Right atrium auricular region (tissue), 2 donors: ENCODE measurements at places on chromosomes 1 and 21. TPM values are rescaled to one million over a fixed set of nuclear protein-coding genes. Genes with fewer than 3 reads are reported as not detected.

- DNase-seq = no peak
Measured at GRCh38 chr21:31299291-31300147, 44.5 kb downstream of the TIAM1 start.

C4BPA gene
- 3.6 TPM for total RNA-seq

DNA sequence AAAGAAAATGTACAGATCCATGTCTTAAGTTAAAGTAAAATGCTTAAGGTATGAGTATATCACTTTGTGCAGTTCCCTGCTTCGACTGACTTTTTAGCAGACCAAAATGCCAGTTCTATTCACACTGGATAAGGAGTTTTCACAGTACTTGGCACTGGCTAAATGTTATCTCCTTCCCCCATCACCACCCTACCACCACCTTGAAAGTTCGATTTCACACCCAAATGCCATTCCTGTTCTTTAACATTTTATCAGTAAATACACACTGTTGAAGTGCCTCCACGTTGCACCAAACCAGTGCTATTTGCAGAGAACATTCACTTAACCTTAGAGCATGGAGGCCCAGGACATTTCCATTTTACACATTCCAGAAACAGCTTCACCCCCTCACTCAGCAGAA lies 100.0 kb downstream of the URB2 start:
- no peak for DNase-seq

DNA sequence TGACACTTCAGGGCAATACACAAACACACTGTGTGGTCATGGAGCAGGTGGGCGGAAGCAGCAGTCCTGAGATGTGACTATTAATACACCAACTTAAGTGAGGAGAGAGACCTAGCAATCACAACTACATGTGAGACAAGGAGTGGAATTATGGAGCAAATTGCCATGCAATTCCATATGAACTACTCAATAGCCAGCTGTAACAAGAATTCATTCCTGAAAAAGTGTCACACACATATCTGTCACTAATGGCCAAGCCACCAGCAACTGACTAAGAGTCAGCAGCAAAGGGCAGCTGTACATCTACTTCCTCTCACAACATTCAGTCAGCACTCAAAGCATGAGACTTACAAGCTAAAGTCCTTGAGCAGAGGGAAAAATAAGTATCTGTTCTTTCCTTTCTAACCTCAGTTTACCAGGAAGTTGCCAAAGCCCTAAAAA lies 46.2 kb downstream of the GPR3 start:
- no peak for DNase-seq

- DNase-seq = no peak
Measured at GRCh38 chr1:95023399-95024043, 49.2 kb downstream of the ALG14 start.

DNA sequence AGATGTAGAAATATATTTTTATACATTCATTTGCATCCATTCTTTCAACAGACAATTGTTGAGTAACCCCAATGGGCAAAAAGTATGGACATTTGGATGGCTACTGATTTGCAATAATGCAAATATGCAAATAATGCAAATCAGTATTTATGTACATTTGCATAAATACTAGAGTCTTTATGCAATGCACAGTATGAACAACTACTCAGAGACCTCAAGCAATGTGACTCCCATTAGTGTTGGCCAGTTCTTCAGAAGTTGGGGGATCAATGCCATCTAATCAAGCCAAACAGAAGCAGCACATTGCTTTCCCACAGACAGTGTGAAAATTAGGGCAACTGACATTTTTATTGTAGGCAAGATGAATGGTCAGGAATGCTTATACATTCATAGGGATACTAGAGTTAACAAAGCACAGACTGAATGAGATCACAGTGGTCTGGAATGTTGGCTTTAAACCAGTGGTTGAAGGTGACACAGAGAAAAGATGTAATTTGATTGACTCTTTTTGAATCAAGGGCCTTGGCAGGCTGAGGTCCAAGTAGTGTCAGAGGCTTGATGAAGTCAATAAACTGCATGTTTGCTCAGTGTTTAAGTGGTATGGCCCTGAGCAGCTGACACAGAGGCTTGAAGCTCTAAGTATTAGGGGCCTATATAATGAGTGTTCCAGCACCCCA lies 256.6 kb downstream of the CTH start:
- no peak for DNase-seq

TRAF3IP3 gene
- total RNA-seq = 0.19 TPM

- no peak for DNase-seq
Measured at GRCh38 chr1:225747566-225747965, 30.1 kb upstream of the SRP9 start.

DNA sequence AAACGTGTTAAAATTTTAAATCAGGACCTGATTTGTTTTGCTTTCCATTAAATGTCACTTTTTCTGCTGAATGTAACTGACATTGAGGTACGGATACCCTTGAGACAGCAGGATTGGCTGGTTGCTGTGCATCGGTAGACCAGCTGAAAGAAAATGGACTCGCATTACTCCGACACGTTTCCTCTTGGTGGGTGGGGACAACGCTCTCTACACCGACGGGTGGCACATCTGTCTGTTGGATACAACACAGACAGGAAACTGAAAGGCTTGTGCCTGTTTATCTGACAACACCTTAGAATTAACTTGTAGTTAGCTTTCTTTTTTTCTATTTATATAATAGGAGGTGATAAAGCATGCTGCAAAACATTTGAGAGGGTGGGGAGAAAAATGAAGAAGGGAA lies 19.4 kb downstream of the PRPF38A start:
- no peak for DNase-seq

- no peak for DNase-seq
Measured at GRCh38 chr1:44235808-44236207, 22.5 kb downstream of the DMAP1 start.

ELAPOR1 gene
- total RNA-seq = 0.11 TPM

MRTO4 gene
- total RNA-seq = 16.1 TPM

HSD11B1 gene
- 3.7 TPM for total RNA-seq

DCDC2B gene
- total RNA-seq = not detected

DNA sequence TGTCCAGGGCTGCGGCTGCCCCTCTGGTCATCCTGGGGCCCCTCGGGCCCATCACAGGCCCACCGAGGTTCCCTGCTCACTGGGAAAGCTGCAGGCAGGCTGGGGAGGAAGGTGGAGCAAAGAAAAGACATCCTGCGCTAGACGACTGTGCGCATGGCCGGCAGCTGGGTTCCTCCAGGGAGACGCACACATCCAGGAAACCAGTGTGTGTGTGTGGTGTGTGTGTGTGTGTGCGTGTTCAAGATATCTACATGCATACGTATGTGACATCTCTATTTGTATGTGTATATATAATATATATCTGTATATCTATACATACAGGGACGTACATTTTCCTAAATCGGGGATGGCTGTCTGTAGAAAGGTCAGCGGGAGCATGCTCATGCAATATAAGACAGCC lies 63.7 kb downstream of the ACOT7 start:
- no peak for DNase-seq

DNA sequence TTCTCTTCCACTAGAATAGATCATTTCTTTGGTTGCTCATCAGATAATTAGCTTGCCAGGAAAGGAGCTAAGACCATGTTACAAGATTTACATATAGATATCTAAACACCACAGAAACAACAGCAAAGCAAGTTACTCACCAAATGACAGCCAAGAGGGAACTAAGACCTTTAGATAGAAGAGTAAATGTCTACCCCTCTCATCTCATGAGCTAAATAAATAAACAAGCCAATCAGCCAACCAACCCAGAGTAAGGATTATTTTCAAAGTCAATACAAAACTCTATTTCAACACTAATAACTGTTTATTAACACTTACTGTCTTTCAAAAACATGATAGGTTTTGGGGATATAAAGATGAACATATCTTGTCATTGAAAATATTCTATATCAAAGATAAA lies 474.7 kb downstream of the LMO4 start:
- DNase-seq = no peak

GRCh38 chr1:81876901-81877733 lies 76.4 kb downstream of the ADGRL2 start:
- no peak for DNase-seq

DNA sequence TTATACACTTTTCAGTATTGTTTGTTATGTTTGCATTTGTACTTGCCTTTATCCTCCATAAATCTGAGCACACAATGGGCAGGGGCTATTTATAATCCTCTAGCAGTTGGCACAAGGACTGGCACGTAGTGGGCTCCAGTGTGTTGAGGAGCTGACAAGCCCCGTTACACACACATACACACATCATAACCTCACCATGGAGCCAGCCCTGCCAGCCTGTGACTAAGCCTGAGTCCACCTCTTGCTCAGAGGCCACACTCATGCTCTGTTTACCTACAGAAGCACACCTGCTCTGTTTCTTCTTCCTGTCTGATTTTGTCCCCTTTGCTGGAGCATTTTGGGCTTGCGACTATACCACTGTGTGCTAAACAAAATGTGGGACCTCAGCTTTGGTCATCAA lies 64.5 kb upstream of the SPATA6 start:
- no peak for DNase-seq

- no peak for DNase-seq
Measured at GRCh38 chr1:227805606-227806197, 9.8 kb upstream of the PRSS38 start.

DNA sequence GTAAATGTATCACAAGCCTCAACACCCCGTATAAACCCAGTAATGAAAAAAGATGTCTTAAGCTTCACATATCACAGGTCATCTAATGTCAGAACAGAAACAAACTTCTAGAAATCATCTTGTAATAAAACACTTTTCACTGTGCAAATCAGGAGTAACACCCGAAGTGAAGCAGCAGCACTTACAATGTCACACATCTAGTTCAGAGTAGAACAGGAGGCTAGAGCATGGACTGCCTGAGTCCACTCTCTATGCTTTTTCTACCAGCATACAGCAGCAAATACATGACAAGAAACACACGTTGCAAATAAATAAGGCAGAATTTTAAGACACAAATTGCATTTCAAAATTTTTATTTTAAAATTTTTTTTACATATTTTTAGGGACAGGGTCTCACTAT lies 57.2 kb downstream of the AKT3 start:
- DNase-seq = no peak

GSTM1 gene
- 21.6 TPM for total RNA-seq

GRCh38 chr1:64675718-64676345 lies 69.0 kb upstream of the RAVER2 start:
- no peak for DNase-seq

GRCh38 chr1:54403808-54404261 lies 2.4 kb downstream of the SSBP3 start:
- no peak for DNase-seq

- DNase-seq = no peak
Measured at GRCh38 chr1:216705676-216706075, 17.6 kb downstream of the ESRRG start.

IL22RA1 gene
- 0.15 TPM for total RNA-seq

OR2T33 gene
- total RNA-seq = not detected

TGFB2 gene
- total RNA-seq = 4.3 TPM
